Activated CD4-positive, alpha-beta T cell treated with anti-CD3 and anti-CD28 coated beads, Interleukin-2, amount 50 U/mL, for 16 hours (primary cell): ENCODE measurements at places on chromosomes 11 and 22.

- DNase-seq, result no peak
Measured at GRCh38 chr11:103546236-103546635, 437.0 kb downstream of the DYNC2H1 start.

DNA sequence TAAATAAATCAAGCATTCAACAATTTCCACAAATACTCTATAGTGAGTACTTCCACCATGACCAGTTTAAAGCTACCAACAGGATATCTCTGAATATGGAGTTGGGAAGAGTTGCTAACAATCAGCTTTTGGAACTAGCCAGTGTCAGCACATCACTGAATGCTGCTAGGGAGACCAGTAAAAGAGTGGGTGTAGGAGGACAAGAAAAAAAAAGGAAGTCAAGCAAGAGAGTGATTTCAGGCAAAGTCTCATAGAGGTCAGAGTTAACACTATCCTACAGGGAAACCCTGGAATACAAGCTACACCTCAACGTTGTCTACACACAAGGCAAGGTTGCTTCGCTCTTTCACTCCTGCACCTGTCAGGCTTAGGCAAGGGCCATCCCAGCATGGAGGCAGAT is 24.2 kb downstream of the EIF3F start:
- no peak for DNase-seq

DNA sequence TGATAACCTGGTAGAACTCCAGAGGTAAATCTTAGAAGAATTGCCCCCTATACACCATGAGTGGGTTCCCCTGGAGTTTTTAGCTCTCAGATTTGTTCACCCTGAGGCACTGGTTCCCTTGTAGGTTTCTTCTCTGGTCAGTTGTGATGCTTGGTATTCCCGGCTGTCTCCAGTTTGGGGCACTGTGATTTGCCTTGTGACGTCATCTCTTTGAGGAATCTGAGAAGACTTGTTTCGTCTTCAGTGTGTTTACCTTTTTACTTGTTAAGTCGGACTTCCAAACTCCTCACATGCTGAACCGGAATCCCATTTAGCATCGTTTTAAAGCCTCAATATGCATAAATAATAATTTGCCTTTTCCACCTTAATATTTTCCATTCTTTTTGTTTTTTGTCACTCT is 54.4 kb downstream of the CECR2 start:
- DNase-seq, result no peak

DNA sequence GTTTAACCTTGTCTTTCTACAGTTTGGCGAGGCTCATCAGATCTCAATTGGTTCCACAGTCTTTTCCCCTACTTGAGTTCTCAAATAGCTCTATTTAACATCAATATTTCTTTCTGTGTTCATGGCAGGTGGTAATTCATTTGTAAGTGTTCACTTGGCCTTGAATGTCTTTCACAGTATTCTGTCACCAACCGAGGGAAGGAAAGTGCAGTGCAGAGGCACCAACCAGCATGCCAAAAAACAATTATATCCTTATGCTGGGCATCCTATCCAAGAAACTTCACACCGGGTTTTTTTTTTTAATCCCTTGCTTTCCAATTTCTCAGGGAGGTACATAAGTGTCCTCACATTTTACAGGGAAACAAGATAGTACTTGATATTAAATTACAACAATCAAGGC is 55.0 kb upstream of the ZC3H12C start:
- no peak for DNase-seq

DNA sequence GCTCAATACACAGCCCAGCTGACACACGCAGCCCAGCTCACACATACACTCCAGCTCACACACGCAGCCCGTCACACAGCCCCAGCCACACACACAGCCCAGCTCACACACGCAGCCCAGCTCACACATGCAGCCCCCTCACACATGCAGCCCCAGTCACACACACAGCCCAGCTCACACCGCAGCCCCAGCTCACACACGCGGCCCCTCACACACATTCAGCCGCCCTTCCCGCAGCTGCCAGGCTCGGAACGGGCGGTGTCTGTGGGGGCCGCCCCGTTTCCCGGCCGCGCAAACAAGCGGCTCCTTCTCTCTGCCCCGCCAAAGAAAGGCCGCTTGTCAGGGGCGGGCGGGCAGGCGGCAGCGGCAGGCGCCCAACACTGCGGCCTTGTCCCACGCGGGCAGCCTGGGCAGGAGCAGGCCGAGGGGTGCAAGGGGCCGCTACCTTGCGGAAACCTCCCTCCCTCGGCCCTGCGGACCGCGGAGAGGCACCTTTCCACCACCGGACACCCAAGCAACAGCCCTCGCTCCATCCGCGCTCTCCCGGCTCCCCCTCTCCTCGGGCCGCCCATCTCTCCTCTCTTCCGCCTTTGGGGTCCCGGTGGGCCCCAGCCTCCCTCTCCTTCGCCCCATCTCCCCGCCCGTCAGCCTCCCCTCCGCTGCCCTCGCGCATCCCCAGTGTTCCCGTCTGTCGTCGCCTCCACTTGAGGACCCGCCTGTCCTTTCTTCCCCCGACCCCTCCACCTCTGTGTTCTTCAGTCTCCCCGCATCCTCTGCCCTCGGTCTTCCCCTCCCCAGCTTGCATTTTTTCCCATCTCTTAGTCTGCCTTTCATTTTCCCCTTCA is 2.2 kb downstream of the PHLDB1 start:
- no peak for DNase-seq

DNA sequence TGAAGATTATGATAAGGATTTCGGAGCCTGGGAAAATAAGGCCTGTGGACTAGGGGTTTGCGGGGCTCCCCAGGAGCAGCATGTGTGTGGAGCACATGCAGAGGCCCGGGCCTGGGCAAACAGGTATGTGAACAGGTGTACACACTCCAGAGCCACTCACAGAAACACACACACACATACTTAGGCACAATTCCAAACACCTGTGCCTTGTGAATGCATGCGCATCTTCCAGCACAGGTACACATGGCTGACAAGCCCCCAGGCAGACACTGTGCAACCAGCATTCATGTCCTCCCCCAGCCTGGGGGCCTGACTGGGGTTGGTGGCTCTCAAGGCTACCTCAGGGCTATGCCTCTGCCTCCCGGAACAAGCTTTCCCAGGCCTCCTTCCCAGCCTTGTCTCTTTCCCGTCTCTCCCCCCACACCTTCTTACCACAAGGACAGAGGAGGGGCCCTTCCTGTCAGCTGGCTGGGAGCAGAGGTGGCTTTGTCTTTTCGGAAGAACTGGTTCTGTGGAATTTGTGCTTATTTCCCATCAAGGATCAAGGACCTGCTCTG is 2.6 kb upstream of the P2RY6 start:
- DNase-seq, result no peak

DNA sequence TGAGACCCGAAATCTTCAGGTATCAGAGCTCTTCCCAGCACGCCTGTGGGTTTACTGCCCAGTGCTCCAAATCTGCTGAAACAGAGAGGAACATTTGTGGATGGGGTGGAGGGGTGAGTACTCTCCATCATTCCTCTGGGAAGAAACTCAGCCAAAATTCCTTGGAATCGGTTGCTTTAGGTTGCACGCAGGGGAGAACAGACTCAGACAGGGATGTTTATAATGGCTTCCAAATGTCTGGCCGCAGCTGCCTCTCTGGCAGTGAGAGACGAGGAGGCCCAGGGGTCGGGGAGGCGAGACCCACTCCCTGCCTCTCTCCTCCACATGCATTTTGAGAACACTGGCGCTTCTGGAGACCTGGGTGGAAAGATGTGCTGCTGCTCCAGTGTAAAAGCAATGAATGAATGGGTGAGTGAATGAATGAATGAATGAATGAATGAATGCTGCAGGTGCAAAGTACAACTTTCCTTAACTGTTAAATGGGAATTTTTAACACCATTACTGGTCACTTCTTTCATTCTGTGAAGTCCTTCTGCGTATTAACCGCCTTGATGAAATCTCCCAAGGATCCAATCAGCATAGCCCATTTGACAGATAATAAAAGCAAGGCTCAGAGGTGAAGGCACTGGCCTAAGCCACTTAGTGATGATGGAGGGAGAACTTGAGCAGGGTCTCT is 437.4 kb downstream of the MIAT start:
- no peak for DNase-seq

- no peak for DNase-seq
Measured at GRCh38 chr11:134943544-134943943, 531.5 kb upstream of the B3GAT1 start.

GRCh38 chr11:41714101-41714500 is 254.6 kb upstream of the LRRC4C start:
- DNase-seq, result no peak

DNA sequence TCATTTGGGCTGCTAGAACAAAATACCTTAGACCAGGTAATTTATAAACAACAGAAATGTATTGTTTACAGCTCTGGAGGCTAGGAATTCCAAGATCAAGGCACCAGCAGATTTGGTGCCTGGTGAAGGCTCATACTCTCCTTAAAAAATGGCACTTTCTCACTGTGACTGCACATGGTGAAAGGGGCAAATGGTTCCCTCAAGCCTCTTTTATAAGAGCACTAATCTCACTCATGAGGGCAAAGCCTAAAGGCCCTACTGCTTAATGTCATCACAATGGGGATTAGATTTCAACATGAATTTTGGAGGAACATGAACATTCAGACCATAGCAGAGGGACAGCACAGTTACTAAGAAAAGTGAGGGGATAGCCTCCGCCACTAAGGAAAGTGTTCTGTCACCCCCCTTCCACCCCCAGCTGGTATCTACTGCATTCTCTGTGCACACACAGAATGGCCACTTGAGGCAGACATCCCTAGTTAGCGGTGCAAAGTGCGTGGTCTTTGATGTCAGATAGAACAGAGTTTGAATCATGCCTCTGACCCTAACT is 47.2 kb upstream of the CEP295 start:
- DNase-seq, result peak; percentile 3

GRCh38 chr11:7545611-7546010 is 31.8 kb downstream of the PPFIBP2 start:
- DNase-seq, result no peak

DNA sequence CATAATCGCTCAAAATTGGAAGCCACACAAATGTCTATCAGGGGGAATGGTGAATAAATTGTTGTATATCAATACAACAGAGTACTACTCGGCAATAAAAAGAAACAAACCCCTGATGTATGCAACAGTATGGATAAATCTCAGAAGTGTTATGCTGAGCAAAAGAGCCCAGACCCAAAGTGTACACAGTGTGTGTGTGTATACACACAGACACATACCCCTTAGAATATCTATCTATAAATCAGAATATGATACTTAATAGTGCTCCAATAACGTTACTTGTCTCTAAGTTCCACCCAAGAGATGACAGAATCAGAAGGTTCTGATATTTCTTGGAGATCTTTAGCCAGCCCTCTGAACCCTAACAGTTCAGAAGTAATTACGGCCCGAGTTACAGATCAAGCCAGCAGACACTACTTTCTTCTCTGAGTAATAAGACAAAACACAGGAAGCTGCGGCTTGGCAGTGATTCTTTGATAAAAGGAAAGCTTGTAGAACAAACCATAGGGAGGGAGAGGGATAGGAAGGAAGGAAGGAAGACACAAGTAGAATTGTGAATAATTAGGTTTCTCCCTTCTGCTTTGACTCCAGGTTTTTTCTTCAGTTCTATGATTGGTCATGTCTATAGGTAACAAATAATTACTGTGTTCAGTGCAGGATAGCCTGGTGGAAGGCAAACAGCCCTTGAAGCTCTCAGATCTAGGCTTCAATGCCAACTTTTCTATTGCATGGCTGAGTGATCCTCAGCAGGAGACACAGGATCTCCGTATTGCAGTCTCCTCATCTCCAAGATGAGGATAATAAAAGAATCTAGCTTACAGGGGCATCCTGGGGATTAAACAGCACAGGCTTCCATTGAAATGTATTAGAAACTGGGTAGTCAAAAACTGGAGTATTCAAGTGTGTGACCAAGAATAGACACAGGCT is 75.6 kb upstream of the TEAD1 start:
- no peak for DNase-seq

DNA sequence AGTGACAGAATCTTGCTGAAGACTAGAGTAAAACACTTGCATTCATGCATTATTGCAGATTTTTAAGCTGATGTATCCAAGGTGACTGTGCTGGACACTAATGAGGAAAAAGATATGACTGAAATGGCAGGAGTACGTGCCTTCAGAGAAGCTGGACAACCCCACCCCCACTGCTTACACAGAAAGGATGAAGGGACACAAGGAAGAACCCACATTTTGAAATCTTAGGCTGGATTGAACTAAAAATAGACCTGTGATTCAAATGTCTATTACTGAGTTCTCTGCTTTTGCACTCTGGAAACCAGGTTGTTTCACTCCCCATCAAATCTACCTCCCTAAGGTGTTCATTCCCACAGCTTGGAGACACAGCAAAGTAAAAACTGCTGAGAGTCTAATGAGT is 117.1 kb downstream of the KCNC1 start:
- no peak for DNase-seq

DNA sequence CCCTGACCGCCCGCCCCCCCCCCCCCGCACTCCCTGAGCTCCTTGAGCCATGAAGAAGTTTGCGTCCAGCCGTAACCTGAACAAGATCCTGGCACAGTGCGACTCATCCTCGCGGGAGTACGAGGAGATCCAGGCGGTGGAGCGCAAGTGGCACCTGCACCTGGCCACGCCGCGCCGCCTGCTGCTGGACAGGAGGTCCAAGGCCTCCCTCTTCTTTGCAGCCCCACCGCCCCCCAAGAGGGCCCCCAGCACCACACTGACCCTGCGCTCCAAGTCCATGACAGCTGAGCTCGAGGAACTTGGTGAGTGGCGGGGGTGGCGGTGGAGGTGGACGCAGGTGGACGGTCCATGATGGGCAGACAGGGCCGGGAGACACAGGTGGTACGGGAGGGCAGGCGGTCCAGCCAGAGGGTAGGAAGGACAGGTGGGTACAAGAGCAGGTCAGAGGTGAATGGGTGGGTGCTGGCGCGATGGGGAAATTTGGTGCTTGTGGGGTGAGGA is 32.1 kb upstream of the ACR start:
- no peak for DNase-seq

DNA sequence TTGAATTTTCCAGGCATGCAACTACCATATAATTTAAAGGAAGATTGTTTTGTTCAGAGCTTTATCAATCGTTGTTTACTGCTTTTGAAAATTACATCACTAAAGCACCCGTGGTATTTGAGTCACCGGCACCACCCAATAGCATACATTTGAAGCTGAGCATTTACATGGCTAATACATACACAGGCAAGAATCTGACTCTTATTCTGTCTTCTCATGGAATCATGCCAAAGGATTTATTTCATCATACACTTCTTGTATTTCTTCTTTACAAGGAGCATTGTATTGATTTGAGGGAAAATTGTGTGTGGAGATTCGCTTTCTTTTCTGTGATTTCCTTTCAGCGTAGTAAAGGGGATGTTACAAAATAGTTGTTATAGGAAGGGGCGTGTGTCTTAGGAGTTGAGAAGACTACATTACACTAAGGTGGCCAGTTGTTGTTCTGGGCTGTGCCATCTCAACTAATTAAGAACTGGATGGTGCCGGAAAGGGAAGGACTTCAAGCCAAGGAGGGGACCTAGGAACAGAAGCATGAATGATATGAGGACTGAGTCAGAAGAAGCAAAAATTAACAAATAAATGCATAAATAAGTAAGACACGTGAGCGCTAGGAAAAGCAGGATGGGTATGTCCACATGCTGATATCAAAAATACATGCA is 12.9 kb upstream of the CD3E start:
- no peak for DNase-seq

DNA sequence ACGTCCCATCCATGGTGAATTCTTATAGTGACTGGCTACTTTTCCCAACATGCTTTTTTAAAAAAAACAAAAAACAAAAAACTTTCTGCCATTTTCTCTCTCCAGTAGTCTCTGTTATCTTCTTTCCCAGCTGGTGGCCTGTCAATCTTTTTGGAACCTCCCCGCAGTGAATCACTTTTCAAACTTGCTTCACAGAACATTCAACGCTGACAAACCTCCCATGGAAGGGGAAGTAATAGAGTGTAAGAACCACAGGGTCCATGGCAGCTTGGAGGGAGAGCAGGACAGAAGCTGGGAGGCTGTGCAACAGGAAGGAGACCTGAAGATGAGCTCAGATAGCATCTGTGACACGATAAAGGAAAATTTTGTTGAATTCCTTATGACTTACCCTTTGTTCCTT is 9.8 kb upstream of the CECR2 start:
- no peak for DNase-seq
